ENCODE measurements at places on chromosomes 7 and 10.

DNA sequence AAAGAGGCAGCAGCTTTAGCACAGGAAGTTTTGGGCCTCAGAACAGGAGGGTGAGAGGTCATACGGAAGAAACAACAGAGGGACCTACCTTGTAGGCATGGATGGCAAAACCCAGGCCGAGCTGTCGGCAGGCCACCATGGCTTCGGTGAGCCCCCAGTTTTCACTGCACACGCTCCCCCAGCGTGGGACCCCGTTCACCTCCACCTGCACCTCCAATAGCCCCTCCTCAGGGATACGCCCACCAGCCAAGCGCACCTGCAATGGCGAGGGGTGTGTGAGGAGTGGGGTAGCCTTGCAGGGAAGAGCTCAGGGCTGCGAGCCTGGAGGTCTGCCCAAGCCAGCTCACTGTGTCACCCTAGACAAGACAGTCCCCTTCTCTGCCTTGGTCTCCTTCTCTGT lies 11.3 kb downstream of the LOXL4 start:
- DNase-seq: no peak

GRCh38 chr7:47816647-47817046 lies 131.6 kb downstream of the PKD1L1 start:
- no peak for DNase-seq

DNA sequence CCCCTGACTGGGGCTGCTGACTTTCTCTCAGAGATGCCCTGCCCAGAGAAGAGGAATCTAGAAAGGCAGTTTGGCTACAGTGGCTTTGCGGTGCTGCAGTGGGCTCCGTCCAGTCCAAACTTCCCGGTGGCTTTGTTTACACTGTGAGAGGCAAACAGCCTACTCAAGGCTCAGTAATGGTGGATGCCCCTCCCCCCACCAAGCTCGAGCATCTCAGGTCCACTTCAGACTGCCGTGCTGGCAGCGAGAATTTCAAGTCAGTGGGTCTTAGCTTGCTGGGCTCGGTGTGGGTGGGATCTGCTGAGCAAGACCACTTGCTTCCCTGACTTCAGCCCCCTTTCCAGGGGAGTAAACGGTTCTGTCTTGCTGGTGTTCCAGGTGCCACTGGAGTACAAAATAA lies 734.5 kb upstream of the LRRN3 start:
- no peak for DNase-seq

DNA sequence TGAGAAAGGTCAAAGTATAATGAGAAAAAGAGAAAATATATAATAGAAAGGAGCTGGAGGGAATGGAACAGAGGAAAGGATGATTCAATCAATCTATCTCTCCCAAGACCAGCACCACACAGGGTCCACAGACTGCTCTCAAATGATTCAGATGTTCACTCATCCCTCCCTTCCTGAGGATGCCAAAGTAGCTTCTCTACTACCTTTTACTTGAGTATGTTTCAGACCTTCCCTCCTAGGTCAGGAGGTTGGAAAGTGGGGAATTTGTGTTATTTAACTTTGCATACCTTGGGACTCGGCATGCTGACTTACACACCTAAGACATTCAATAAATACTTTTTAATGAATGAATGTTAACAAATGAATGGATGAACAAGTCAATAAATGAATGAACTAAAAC lies 30.6 kb downstream of the CPVL start:
- DNase-seq: no peak

DNA sequence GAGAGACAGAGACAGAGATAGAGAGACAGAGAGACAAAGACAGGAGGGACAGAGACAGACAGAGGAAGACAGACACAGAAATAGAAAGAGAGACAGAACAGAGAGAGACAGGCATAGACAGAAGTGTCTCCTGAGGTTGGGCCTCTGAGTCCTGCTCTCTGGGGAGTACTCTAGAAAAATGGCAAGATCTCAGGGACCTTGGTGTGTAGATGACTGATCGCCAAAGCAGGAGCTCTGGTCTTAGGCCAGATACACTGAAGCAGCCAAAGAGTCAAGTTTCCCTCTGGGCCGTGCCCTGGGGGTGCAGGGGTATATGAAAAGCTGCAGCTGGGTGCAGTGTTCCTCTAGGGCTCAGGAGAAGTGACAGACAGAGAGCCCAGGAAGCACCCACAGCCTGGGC lies 176.6 kb upstream of the TNS3 start:
- no peak for DNase-seq

DNA sequence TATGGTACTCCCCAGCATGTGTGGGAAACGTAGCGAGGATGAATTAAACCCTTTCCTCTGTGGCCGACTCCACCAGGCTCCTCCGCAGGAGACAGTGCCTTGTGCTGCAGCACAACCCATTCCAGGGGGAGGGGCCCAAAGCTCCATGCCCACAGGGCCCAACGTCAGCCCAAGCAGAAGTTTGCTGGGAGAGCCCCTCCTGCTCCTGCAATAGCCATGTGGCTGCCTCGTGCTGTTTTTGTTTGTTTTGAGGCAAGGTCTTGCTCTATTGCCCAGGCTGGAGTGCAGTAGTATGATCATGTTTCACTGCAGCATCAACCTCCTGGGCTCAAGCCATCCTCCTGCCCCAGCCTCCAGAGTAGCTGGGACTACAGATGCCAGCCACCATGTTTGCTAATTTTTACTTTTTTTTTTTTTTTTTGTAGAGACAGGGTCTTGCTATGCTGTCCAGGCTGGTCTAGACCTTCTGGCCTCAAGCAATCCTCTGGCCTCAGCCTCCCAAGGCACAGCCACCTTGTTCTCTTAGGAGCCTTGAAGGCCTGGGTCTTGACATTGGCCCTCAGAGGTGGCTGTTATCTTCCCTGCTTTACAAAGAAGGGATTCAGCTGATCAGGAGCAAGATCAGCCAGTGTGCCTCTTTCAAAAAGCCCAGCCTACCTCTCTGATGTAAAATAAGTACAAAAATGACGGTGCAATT lies 102.8 kb downstream of the DYNC2I1 start:
- DNase-seq: no peak

DNA sequence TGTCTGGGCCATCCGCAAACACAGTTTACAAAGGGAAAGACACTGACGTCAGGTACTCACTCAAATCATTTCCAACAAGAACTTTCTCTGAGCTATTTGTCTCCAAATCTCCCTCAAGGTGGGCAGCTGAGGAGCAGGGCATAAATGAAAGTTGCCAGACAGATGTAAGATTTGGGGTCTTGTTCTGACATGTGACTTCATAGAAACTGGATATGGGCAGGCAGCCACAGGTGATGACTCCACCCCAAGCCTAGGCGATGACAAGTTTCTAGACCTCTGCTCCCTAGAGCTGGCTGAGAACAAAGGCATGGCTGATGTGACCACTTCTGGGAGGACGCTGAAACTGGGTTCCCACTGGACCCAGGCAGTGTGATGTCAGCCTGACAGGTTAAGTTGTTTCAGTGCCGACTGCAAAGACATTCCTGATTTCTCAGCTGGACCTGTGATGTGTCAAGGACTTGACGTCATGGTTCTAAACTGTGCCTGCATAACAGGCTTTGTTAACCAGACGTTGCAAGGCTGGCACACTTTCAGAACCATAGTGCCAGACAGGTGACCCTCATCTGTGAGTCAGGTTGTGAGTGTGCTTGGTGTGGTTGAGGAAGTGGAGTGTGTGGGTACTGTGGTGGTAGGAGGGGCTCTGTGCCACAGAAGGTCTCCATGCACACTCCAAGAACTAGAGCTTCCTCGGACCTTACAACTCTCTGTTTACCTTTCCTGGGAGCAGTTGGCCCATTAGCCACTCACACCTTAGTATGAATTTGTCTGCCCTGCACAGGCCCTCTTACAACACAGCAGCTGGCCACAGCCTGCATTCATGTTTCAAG lies 39.9 kb upstream of the EBF3 start:
- DNase-seq: no peak

- no peak for DNase-seq
These were observed 53.4 kb downstream of the HSPA12A start for GRCh38 chr10:116688741-116689495.

DNA sequence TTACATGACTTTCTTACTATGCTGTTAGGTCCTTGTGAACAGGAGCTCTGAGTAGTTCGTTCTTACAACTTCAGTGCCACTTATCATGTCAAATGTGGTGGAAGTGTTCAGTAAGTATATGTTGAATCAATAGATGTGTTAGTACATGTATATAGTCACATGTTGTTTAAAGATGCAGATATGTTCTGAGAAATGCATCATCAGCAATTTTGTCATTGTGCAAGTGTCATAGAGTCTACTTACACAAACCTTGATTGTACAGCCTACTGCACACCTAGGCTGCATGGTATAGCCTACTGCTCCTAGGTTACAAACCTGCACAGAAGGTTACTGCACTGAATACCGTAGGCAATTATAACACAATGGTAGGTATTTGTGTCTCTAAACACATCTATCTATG lies 174.8 kb downstream of the GPR37 start:
- no peak for DNase-seq
